ENCODE measurements at places on chromosomes 12 and 14. TPM values are rescaled to one million over a fixed set of nuclear protein-coding genes. Genes with fewer than 3 reads are reported as not detected.
A peak's percentile ranks its signal among the peaks of the same experiment; 100 is the strongest.

- no peak overlapping the region for H3K4me3 ChIP-seq
- no peak for DNase-seq
- H3K36me3 ChIP-seq = no peaks in the 10 kb centered on the region
- no peak overlapping the region for H3K27ac ChIP-seq
Measured at GRCh38 chr12:114835031-114835430, 151.1 kb upstream of the TBX3 start.

DNA sequence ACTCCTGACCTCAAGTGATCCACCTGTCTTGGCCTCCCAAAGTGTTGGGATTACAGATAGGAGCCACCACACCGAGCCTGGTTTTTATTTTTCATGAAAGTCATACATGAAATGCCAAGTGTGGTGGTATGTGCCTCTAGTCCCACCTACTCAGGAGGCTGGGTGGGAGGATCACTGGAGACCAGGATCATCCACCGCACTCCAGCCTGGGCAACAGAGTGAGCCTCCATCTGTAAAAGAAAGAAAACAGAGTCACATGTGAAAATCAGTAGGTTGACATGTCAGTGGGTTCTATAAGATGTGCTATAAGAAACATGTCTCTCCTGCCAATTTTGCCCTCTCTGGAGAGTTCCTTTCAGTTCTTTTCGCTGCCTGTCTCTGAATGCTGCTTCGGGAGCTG is 28.2 kb downstream of the ANKRD9 start:
- no peaks in the 10 kb centered on the region for H3K4me1 ChIP-seq
- no peaks in the 10 kb centered on the region for H3K27me3 ChIP-seq
- no peak overlapping the region for H3K4me3 ChIP-seq
- no peaks in the 10 kb centered on the region for H3K36me3 ChIP-seq

The LMNTD1 gene
- total RNA-seq = not detected

The ENDOU gene
- total RNA-seq = 0.14 TPM

The OR6C70 gene
- not detected for total RNA-seq

- H3K4me3 ChIP-seq = no peak overlapping the region
- no peak overlapping the region for H3K27ac ChIP-seq
Measured at GRCh38 chr14:94466706-94467370, 9.2 kb downstream of the SERPINA9 start.

The TSPAN19 gene
- total RNA-seq = 0.05 TPM

- no peak overlapping the region for H3K4me3 ChIP-seq
- DNase-seq = no peak
- no peaks in the 10 kb centered on the region for H3K4me1 ChIP-seq
- peaks cover 5% of the 10 kb centered on the region for H3K36me3 ChIP-seq
- no peak overlapping the region for H3K27ac ChIP-seq
Measured at GRCh38 chr12:116222358-116222757, 55.1 kb downstream of the MED13L start.

DNA sequence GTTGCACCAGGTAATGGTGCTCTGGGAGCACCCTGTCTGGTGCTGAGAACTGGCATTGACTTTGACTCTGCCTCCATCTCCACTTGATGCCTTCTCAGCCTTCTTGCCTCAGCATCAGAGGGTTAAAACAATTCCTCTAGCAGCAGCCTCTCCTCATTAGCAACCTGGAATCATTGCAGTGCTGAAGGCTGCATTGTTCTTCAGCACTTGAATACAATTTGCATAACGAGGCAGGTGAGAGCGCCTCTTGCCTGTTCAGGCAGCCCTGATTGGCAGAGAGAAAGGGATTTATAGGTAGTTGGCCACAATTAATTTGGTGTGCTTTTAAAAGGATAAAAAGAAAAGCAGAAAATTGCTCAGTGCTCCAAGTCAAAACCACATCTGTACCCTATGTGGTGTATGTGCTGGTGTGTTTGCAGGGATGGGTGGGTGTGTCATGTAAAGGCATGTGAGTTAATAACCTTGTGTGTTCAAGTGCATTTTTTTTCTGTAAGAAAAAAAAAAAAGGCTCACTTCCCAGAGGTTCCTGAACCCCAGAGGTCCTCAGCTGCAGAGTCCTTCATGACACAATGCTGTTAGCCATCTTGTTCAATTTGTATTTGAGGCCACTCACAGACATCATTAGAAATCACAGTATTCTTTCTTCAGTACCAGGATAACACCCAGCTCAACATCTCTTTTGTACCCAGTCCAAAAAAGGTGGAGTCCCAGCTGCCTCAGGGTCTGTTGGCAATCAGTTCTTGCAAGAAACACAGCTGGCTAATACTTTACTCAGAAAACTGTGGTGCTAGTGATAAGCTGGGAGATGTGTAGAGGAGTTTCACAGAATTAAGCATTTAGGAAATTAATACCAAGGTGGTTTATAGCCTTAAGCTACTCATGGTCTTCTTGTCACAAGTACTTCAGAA is 385.6 kb downstream of the GRIN2B start:
- no peak overlapping the region for H3K4me3 ChIP-seq
- H3K27ac ChIP-seq = no peak overlapping the region
- DNase-seq = no peak
- H3K4me1 ChIP-seq = no peaks in the 10 kb centered on the region
- no peaks in the 10 kb centered on the region for H3K27me3 ChIP-seq
- no peaks in the 10 kb centered on the region for H3K36me3 ChIP-seq

The CRACR2A gene
- total RNA-seq = 9.4 TPM

- no peak for DNase-seq
- H3K4me1 ChIP-seq = no peaks in the 10 kb centered on the region
- H3K36me3 ChIP-seq = no peaks in the 10 kb centered on the region
- H3K27me3 ChIP-seq = no peaks in the 10 kb centered on the region
Measured at GRCh38 chr14:102180248-102180998, 40.7 kb downstream of the WDR20 start.

The GALNT8 gene
- 0.61 TPM for total RNA-seq

GRCh38 chr14:68216957-68217356 is 397.4 kb downstream of the RAD51B start:
- peaks cover 21% of the 10 kb centered on the region for H3K4me1 ChIP-seq
- no peak overlapping the region for H3K4me3 ChIP-seq
- peak overlapping the region; percentile 72 for H3K27ac ChIP-seq
- no peak for DNase-seq
- no peaks in the 10 kb centered on the region for H3K27me3 ChIP-seq

- H3K27ac ChIP-seq = no peak overlapping the region
- H3K27me3 ChIP-seq = no peaks in the 10 kb centered on the region
- DNase-seq = no peak
- no peaks in the 10 kb centered on the region for H3K4me1 ChIP-seq
- H3K36me3 ChIP-seq = peaks cover 71% of the 10 kb centered on the region
Measured at GRCh38 chr12:95506707-95507523, 33.0 kb downstream of the METAP2 start.

The RIMBP2 gene
- total RNA-seq = 0.47 TPM

The ZNF84 gene
- total RNA-seq = 33.8 TPM

GRCh38 chr12:109621211-109621694 is 47.7 kb downstream of the MVK start:
- H3K4me3 ChIP-seq = no peak overlapping the region
- no peaks in the 10 kb centered on the region for H3K4me1 ChIP-seq
- no peak overlapping the region for H3K27ac ChIP-seq
- H3K27me3 ChIP-seq = peaks cover 38% of the 10 kb centered on the region

DNA sequence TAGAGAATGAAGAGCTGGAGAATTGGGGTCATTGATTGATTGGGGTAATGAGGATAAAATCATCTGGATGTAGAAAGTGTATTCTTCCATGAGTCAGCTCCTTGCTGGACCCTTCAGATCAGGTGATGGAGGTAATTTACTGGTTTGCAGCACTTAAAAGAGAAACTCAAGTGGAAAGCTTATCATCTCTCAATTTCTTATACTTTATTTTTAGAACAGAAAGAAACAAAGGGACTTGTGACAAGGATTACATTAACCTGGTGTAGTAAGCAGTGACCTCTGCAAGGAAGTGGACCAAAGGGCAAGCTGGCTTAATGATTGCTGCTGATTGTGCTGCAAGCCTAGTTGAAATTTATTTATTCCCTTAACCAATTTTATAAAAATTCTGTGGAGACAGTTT is 405.0 kb downstream of the TRHDE start:
- H3K4me1 ChIP-seq = no peaks in the 10 kb centered on the region
- no peaks in the 10 kb centered on the region for H3K27me3 ChIP-seq
- H3K27ac ChIP-seq = no peak overlapping the region
- no peak for DNase-seq
- H3K36me3 ChIP-seq = no peaks in the 10 kb centered on the region
- no peak overlapping the region for H3K4me3 ChIP-seq

DNA sequence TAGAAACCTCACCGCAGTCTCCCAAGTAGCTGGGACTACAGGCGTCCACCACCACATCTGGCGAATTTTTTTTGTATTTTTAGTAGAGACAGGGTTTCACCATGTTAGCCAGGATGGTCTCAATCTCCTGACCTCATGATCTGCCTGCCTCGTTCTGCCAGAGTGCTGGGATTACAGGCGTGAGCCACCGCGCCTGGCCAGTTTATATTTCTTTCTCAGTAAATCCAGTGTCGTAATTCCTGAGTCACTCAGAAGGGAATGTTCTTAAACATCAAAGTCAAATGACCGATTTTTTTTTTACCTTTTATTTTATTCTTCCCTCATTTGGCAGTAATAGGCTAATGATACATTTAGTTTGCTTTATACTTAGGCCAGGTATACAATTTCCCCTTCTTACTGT is 80.5 kb downstream of the FBXO33 start:
- H3K27me3 ChIP-seq = no peaks in the 10 kb centered on the region
- no peaks in the 10 kb centered on the region for H3K4me1 ChIP-seq

DNA sequence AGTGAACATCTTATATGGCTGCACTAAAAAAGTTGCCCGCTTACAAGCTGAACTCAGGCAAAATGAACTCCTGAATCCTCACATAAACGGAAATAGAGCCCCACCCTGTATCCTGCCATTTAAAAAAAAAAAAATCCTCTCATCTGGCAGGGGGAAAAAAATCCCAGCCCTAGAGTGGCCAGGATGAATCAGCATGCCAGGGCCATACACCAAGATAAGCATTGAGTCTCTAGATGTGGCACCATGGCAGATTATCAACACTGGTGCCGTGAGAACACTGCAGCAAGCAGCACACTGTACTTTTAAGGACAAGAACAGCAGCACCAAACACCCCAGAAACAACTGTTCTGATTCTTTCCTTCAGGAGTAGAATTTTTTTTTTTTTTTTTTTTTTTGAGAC is 65.5 kb downstream of the RASSF3 start:
- DNase-seq = no peak
- H3K4me1 ChIP-seq = peaks cover 88% of the 10 kb centered on the region
- H3K36me3 ChIP-seq = no peaks in the 10 kb centered on the region

The C14orf180 gene
- total RNA-seq = 0.42 TPM

The RNASE1 gene
- 200 TPM for total RNA-seq

The CCNK gene
- total RNA-seq = 12.4 TPM

The CLBA1 gene
- total RNA-seq = 3.3 TPM

GRCh38 chr12:94855853-94856252 is 147.6 kb downstream of the NDUFA12 start:
- no peaks in the 10 kb centered on the region for H3K36me3 ChIP-seq
- H3K4me1 ChIP-seq = no peaks in the 10 kb centered on the region
- no peak for DNase-seq
- peaks cover 4% of the 10 kb centered on the region for H3K27me3 ChIP-seq
- H3K27ac ChIP-seq = no peak overlapping the region

DNA sequence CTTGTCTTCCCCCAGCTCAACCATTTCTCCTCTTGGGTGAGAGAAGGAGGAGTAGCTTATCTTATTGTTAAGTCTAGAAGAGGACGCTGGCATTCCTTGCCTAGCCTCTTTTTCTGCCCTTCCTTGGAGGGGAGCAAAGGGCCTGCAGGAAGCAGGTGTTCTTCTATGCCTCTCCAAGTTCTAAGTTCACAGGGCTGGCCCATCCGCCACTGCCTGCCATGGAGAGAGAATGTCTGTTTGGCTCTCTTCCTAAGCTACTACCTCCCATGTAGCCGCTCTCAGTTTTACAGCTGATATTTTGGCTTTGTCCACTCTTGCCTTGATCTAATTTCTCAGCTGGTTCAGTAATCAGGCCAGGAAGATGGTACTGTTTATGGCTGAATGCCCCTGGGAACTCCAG is 201.2 kb downstream of the NTF3 start:
- no peak for DNase-seq
- no peaks in the 10 kb centered on the region for H3K4me1 ChIP-seq
- no peaks in the 10 kb centered on the region for H3K36me3 ChIP-seq
- H3K4me3 ChIP-seq = no peak overlapping the region

The KRT6C gene
- 0.28 TPM for total RNA-seq

The OAS1 gene
- 55.3 TPM for total RNA-seq

- H3K4me3 ChIP-seq = no peak overlapping the region
- DNase-seq = peak; percentile 50
- H3K27ac ChIP-seq = no peak overlapping the region
- no peaks in the 10 kb centered on the region for H3K36me3 ChIP-seq
- H3K27me3 ChIP-seq = no peaks in the 10 kb centered on the region
- no peaks in the 10 kb centered on the region for H3K4me1 ChIP-seq
Measured at GRCh38 chr14:76352639-76353281, 23.2 kb upstream of the ESRRB start.

DNA sequence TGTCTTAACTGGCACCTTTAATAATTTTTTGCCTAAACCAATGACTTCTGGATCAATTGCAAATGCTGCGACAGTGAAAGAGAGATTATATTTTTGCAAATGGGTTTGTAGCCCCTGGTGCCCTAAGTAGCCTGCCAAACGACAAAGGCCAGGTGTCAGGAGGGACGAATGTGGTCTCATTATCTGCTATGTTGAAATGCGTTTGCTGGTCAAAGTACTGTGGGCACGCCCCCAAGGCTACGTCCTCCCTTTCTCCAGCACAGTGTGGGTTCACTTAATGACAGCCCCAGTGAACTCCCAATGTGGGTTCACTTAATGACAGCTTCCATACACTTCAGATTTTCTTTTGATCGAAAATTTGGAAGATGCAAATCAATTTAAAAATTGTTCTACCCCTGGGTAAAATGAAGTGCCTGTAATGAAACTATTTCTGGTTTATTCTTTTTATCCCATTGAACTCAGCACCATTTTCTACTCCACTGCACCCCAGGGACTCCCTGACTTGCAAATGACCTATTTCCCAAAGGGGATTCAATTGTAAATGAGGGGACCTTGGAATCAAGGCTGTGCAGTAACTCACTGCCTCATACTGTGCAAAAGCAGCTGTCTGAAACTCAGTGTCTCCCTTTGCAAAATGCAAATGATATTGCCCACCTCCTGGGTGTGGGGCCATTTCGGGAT is 1.4 kb downstream of the SERPINA11 start:
- peaks cover 4% of the 10 kb centered on the region for H3K4me1 ChIP-seq
- H3K4me3 ChIP-seq = no peak overlapping the region

GRCh38 chr14:101689039-101689501 is 72.4 kb upstream of the PPP2R5C start:
- no peaks in the 10 kb centered on the region for H3K4me1 ChIP-seq
- no peak overlapping the region for H3K27ac ChIP-seq
- H3K27me3 ChIP-seq = peaks cover 7% of the 10 kb centered on the region
- no peak overlapping the region for H3K4me3 ChIP-seq

The CLEC9A gene
- 16.2 TPM for total RNA-seq

Measured in thymus (tissue), 14 donors.